Inflammatory macrophage treated with lipopolysaccharide for 1 hour (primary cell): ENCODE measurements at places on chromosomes 12 and 14.

- DNase-seq, result no peak
These were observed 75.2 kb downstream of the SPRING1 start for GRCh38 chr12:116662612-116663144.

- DNase-seq, result no peak
These were observed 20.7 kb upstream of the ANAPC7 start for GRCh38 chr12:110424237-110424636.

DNA sequence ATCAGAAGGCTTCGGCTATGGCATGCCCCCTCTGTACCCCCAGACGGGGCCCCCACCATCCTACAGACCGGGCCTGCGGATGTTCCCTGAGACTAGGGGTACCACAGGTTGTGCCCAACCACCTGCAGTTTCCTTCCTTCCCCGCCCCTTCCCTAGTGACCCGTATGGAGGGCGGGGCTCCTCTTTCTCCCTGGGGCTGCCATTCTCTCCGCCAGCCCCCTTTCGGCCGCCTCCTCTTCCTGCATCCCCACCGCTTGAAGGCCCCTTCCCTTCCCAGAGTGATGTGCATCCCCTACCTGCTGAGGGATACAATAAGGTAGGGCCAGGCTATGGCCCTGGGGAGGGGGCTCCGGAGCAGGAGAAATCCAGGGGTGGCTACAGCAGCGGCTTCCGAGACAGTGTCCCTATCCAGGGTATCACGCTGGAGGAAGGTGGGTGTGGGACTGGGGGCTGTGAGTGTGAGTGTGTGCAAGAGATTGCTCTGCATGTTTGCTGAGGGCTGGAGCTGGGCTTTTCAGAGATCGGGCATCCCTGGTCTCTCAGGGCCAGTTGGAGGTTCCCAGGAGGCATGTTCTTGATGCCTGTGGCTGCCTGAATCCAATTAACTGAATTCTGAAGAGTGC lies 8.6 kb downstream of the NFATC4 start:
- no peak for DNase-seq

DNA sequence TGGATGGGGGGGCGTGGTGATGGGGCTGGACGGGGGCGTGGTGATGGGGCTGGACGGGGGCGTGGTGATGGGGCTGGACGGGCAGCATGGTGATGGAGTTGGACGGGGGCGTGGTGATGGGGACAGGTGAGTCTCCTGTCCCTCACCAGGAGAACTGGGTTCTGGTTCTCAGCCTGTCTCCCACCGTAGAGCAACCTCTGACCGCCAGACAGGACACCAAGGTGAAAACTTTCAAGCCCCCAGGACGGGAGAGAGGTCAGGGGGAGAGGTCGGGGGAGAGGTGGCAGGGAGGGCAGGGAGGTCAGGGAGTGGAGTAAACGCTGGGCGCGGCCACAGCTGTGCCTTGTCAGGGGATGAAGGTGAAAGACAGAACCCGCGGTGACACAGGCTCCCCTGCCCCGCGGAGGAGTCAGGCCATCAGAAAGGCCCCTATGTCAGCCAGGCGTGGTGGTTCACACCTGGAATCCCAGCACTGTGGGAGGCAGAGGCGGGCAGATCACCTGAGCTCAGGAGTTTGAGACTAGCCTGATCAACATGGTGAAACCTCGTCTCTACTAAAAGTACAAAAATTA lies 84.6 kb downstream of the GALNT9 start:
- DNase-seq, result no peak

DNA sequence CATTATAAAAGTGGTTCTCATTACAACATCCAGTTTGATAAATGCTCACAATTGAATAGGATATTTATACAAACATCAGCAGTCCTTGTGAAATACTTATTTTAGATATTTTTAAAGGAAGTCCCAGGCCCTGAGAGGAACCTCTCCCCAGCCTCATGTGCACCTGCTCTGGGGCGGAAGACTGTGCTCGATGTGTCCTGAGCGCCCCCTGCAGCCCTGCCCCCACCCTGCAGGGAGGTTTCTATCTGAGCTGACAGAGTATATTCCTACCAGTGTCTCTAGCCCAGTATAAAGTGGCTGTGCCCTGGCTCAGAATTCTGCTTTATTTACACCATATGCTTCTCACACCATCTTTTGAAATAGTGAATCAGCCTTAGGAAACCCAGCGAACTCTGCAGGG lies 1349.1 kb downstream of the TMEM121 start:
- DNase-seq, result peak; percentile 48

GRCh38 chr12:27193106-27193505 lies 51.0 kb upstream of the STK38L start:
- no peak for DNase-seq

DNA sequence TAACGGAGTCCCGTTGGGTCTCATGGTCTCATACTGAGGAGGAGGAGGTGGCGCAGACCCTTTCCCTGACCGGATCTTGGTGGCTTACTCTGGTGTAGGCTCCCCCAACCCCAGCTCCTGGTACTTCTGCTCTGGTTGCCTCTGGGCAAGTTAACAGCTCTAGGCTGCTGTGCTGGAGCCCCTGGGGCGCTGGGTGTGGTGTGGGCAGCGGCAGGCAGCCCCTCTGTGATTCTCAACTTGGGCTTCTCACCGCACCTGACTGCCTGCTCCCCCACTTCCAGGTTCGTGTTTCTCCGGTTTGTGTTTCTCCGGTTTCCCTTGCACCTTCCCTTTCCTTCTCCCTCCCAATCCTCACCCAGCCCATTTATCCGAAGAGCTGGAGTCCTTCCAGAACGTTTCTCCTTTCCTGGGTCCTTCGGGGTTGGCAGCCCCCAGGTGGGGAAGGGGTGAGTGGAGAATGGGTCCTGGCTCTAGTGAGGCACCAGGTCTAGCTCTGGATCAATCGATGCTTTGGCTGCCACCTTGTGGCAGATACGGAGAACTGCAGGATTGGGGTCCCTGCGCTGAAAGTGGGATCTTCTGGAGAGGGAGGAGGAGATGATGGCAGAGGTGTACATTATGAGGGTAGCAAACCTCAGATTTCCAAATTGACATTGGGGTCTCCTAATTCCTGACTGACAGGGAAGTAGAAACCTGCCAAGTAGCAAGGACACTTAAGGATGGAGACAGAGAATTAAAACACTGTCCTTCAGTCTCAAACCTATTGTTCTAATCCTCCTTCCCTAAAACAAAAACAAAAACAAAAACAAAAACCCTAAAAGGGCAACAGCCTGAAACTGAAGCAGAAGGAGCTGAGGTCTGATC lies 8.3 kb downstream of the CISTR start:
- DNase-seq, result peak; percentile 46

DNA sequence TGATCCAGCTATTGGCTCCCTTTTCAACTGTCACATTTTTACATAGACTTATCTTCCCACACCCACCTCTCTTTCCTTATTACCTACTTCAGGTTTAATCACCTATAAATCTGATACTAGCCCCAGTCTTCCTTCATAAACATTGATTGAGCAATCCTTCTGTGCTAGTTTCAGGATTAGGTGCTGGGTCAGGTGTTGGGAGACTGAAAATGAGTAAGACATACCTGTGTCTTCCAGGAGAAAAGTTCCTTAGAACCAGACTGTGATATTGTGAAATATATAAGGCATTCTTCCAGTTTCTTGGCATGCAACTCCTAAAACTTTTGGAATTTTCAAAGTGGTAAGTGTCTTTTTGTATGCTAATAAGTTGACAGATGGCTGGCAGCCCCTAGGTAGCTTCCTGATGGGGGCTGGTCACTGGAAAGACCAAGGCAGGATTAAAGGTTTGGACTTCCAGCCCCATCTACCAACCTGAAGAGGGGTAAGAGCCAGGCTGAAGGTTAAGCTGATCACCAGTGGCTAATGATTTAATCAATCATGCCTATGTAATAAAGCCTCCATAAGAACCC lies 4.6 kb downstream of the ANO6 start:
- DNase-seq, result no peak

GRCh38 chr12:47244835-47245234 lies 165.1 kb upstream of the AMIGO2 start:
- DNase-seq, result no peak

DNA sequence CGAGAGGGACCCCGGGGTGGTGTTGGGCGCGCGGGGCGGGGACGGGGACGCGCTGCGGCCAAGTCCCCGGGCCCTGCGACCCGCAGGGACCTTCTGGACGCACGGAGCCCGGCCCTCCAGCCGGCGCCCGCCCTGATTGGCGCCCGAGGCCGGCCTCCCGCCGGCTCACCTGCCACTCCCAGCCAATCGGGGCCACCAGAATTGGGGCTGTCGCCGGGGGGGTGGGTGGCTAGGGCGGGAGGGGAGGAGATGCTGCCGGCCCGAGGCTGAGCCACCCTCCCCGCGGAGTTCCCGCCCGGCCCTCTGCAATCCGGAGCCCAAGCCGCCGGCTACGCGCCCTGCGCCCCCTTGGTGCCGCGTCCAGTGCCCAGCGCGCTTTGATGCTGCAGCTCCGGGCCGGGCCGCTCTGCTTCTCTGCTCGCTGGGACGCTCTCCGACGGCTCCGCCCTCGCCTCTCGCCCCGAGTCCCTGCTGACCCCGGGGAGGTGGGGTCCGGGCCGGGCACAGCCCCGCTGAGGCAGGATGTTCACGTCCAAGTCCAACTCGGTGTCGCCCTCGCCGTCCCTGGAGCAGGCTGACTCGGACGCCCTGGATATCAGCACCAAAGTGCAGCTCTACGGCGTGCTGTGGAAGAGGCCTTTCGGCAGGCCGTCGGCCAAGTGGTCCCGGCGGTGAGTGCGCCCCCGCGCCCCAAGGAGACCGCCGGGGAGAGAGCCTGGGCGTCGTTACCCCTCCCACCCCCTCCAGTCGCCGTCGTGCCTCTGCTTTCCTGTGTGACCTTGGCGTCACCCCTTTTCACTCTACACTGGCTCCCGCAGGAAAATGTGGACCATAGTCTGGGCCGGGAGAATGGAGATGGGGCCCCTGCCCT lies at the start of gene PLEKHD1:
TSS of gene PLEKHD1 (plus strand) at position 285 of the 871 bp plus-strand sequence. CDS start at position 523, 238 bp downstream.
- no peak for DNase-seq

DNA sequence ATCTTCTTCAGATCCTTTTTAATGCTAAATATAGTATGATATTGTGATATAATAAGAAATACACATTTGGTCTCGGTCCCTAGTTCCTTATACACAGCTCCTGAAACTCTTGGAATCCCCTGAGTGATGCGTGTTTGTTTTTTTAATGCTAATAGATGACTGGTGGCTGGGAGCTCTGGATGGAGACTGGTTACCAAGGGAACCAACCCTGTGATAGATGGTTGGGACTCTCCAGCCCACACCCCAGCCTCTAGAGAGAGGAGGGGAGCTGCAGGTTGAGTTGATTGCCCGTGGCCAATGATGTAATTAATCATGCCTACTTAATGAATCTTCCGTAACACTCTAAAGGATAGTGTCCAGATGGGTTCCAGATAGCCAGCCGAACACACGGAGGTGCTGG lies 140.6 kb downstream of the FBXL14 start:
- DNase-seq, result no peak

- DNase-seq, result no peak
These were observed 1.5 kb downstream of the L3HYPDH start for GRCh38 chr14:59482541-59483331.
